Activated CD4-positive, alpha-beta T cell treated with anti-CD3 and anti-CD28 coated beads, Interleukin-2, amount 10 ng/mL, durations not matched to agents 7 days and 5 days (primary cell): ENCODE measurements at places on chromosomes 3 and 15. TPM values are rescaled to one million over a fixed set of nuclear protein-coding genes. Genes with fewer than 3 reads are reported as not detected.

The LRRN1 gene
- 0.20 TPM for total RNA-seq

The CCDC33 gene
- total RNA-seq, result not detected

The GOLGA6A gene
- not detected for total RNA-seq

DNA sequence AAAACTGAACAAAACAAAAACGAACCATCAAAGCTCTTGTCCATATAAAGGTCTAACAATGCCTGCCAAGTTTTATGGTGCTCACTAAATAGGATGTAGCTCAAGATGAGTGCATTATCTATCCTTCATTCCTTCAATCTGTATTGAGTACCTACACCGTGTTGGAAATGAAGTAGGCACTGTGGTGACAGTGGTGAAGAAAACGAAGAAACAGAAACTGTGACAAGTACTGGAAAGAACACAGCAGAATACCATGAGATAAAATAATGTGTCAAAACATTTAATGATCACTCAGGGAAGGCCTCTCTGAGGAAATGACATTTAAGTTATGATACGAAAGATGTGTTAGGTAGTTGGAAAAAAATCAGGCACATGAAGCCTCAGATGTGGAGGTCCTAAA lies 36.2 kb downstream of the CBLB start:
- no peaks in the 10 kb centered on the region for H3K27me3 ChIP-seq
- DNase-seq, result peak; percentile 28
- peak overlapping the region; percentile 26 for H3K4me3 ChIP-seq

DNA sequence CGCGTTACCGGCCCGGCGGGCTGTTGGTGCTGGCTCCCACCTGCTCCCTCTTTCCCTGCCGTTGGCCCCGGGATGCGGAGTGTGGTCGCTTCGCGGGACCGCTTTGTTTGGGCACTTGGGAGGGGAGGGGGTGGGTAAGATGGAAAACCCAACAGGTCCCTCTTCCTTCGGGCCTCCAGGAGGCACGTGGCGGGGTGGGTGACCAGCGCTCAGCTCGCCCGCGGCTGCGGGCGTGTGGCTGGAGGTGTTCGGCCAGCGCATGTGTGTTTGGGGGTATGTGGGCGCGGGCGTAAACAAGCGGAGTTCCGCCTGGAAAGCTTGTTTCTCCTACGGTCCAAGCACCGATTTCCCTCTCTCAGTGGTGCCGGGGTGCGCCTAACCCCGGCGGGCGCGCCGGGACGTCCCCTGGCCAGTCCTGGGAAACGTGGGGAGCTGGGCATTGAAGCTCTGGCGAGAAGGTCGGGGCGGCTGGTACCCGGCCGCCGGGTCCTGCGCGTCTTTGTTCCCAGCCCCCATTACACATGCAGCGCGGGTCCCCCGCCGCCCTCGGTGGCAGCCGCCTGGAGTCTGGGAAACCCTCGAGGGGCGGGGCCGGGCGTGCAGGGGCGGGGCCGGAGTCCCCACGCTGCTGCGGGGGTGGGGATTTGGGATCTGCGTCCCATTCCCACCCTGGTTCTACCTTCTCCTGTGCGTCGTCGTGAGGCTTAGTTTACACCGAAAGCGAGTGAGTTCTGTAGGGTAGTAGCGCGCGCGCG lies 1.4 kb downstream of the ACVR2B start:
- peak overlapping the region; percentile 88 for H3K27ac ChIP-seq
- DNase-seq, result no peak

GRCh38 chr3:102736288-102736974 lies 301.6 kb downstream of the ZPLD1 start:
- no peak overlapping the region for H3K27ac ChIP-seq
- H3K4me3 ChIP-seq, result no peak overlapping the region
- H3K27me3 ChIP-seq, result no peaks in the 10 kb centered on the region

GRCh38 chr3:184652465-184652864 lies 59.4 kb downstream of the MAGEF1 start:
- no peak overlapping the region for H3K4me3 ChIP-seq
- no peaks in the 10 kb centered on the region for H3K36me3 ChIP-seq
- H3K27me3 ChIP-seq, result peaks cover 6% of the 10 kb centered on the region
- H3K4me1 ChIP-seq, result peaks cover 2% of the 10 kb centered on the region
